GM10248 (cell line): ENCODE measurements at places on chromosomes 2 and 18.

DNA sequence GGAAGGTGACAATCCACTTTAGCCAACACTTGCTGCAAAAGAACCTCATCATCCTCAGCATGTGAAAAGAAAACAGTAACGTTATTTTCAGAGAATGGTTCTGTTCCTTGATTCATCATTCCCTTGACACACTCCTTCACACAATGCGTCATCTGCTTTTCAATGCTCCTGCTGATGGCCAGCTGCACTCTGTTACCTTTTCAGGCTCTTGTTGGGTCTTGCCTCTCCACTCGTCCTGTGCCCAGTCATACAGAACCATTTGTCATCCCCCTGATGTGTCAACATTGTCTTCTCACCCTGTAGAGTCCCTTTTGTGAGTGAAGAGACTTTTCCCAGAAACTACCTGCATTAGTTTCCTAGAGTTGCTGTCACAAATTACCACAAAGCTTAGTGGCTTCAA, 12.2 kb upstream of the DTNA start:
- no peak for DNase-seq

GRCh38 chr2:54657664-54658083, 65.8 kb upstream of the EML6 start:
- peak; percentile 48 for DNase-seq

DNA sequence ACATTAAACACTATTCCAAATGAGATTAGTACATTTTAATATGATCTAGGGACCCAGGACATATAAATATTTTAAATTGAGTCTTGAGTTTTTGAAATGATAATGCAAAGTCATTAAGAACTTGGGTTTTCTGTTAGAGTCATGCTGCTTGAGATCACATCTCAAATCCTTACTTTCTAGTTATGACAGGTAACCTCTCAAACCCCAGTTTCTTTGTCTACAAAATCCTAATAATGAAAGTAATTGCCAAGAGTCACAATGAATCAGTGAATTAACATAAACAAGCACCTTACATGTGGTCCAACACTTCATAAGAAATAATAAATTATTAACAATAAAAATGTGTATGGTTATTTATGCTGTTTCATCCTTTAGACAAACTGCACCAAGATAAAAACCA, 607.6 kb downstream of the LRP1B start:
- DNase-seq: no peak

- DNase-seq: no peak
Measured at GRCh38 chr18:10293966-10294365, 160.5 kb upstream of the APCDD1 start.

- DNase-seq: no peak
Measured at GRCh38 chr2:86240251-86240650, 41.0 kb downstream of the MRPL35 start.

- no peak for DNase-seq
Measured at GRCh38 chr2:48851161-48851560, 95.6 kb upstream of the LHCGR start.

GRCh38 chr2:69667805-69668382, 24.4 kb upstream of the AAK1 start:
- no peak for DNase-seq
